ENCODE measurements at places on chromosomes 6 and 20.

DNA sequence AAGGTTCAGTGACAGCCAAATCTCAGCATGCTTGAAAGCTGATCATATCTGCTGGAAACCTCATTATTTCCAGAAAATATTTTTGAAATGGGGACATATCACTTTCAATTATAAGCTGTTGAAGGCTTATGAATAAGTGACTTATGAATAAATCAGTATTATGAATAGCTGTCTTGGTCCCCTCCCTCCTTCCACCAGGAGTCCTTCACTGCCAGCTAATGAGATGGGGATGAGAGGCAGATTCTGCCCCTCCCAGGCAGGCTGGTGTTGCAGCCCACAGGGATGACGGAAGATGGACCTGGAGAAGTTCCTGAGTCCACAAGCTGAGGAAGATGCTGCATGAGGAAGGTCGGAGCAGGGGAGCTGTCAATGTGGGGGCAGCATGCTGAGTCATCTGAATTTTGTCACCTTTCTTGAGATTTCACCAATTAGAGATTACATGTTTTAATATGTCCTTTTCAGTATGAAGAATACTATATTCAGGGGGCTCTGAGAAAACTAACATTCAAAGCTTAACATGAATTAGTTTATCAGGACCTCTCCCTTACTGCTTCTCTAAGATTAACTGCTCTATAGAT, 112.2 kb downstream of the DTNBP1 start:
- H3K27ac ChIP-seq: no peak overlapping the region
- H3K27me3 ChIP-seq: no peaks in the 10 kb centered on the region
- H3K36me3 ChIP-seq: no peaks in the 10 kb centered on the region
- no peak for DNase-seq
- H3K4me3 ChIP-seq: no peak overlapping the region

DNA sequence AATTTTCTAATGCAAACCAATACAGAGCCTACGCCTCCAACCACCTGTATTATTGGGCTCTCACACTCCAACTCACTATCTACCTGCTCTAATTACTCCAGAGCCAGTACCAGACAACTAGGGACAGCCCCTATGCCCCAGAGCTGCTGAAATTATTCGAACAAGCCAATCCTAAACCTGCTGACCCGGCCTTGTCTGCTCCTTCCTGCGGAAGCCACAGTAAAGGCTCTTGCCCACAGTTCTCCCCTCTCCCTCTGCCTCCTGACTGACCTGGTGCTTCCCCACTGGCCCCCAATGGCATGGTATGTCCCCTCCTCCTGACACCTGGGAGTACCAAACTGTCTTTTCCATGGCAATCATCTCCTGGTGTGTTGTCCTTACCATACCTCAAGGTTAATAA, 4.1 kb upstream of the TOX2 start:
- H3K4me3 ChIP-seq: no peak overlapping the region
- no peaks in the 10 kb centered on the region for H3K27me3 ChIP-seq
- no peak for DNase-seq
- H3K27ac ChIP-seq: no peak overlapping the region

DNA sequence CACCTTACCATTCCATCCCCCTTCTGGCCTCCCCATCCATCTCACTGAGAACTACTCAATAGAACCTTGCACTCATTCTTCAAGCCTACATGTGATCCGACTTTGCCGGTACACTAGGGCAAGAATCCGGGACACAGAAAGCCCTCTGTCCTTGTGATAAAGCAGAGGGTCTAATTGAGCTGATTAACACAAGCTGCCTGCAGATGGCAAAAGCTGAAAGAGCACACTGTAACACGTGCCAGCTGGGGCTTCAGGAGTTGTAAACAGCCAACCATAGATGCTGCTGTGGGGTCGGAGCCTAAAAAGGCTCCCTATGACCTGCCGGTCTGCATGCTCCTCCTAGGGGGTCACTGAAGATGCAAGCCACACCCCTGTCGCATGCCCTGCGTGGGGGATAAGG, 124.1 kb downstream of the RNF144B start:
- H3K27ac ChIP-seq: no peak overlapping the region
- DNase-seq: no peak
- H3K27me3 ChIP-seq: no peaks in the 10 kb centered on the region

- no peaks in the 10 kb centered on the region for H3K4me1 ChIP-seq
- no peak overlapping the region for H3K27ac ChIP-seq
- no peak overlapping the region for H3K4me3 ChIP-seq
- DNase-seq: no peak
These were observed 60.3 kb downstream of the RNF217 start for GRCh38 chr6:125022391-125022989.

DNA sequence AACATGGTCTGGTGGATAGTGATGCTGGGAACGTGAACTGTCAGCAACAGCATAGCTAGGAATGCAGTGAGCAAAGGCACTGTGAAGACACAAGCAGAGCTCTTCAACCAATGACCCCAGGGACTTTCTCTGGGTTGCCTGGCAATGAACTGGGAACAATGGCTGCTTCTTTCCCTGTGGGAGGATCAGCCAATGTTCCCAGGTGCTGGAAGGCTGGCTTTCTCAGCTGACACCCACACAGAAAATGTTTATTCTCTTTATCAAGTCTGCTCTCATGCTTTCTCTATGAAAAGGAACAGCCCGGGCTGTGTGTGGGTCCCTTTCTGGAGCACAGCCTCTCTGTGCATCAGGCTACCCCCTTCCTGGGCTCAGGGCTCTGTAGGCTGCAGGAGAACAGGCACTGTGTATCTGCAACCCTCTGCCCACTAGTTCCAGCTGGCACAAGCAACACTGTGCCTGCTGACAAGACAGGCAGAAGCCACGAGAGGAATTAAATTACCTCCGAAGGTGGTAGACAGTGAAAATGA, 54.2 kb downstream of the HFE start:
- no peak overlapping the region for H3K27ac ChIP-seq
- DNase-seq: no peak
- peaks cover 6% of the 10 kb centered on the region for H3K36me3 ChIP-seq
- no peaks in the 10 kb centered on the region for H3K4me1 ChIP-seq
- no peaks in the 10 kb centered on the region for H3K27me3 ChIP-seq

DNA sequence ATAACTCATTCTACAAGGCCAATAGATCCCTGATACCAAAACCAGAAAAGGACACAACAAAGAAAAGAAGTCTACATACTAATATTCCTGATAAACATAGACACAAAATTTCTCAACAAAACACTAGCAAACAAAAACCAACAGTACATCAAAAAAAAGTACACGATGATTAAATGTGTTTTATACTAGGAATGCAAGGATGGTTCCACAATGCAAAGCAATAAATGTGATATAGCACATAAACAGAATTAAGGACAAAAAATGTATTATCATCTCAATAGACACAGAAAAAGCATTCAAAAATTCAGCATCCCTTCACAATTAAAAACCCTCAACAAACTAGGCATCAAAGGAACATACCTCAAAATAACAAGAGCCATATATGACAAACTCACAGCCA, 23.2 kb downstream of the TREM1 start:
- H3K27ac ChIP-seq: no peak overlapping the region
- no peaks in the 10 kb centered on the region for H3K4me1 ChIP-seq
- H3K27me3 ChIP-seq: no peaks in the 10 kb centered on the region
- no peaks in the 10 kb centered on the region for H3K36me3 ChIP-seq
